ENCODE measurements at places on chromosomes 2 and 18.

DNA sequence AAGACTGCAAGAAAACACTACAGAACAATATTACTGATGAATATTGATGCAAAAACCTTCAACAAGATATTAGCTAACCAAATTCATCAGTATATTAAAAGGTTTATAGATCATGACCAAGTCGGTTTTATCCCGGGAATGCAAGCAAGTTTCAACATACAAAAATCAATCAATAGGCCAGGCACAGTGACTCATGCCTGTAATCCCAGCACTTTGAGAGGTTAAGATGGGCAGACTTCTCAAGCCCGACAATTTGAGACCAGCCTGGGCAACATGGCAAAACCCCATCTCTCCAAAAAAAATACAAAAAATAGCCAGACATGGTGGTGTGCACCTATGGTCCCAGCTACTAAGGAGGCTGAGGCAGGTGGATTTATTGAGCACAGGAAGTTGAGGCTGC lies 82.9 kb downstream of the FSIP2 start:
- DNase-seq: no peak

GRCh38 chr2:38522754-38523349 lies 79.9 kb downstream of the HNRNPLL start:
- DNase-seq: no peak

- no peak for DNase-seq
Measured at GRCh38 chr2:199973703-199974102, 18.3 kb downstream of the MAIP1 start.

DNA sequence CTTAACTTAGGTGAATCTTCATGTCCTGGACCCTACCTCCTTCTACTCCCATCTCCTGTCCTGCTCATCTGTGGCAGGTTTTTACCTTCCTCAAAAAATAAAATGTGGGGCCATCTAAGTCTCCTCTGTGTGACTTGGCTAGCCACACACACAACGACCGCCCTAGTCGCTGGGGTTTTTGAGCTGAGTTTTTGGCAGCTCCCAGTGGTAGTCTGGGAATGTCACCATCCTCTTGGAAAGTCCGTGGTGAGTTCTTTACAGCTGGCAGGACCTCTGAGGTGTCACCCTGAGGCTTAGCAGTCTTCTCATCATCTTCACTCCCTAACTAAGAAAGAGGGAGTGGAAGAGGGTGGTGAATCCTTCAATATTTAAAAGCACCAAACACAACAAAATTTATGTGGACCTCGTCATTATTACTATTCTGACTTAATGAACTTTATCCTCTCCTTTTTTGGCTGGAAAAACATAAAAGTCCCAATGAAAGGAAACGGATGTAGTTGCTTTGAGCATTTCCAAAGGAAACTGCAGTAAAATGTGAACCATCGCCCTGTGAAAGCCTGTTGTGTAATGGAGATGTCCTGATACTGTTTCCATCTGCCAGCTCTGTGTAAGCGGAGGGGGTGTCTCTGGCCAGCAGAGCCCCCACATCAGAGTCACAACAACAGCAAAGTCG lies 78.6 kb downstream of the VAPA start:
- DNase-seq: no peak

GRCh38 chr2:46650556-46651001 lies 171.2 kb downstream of the TMEM247 start:
- peak; percentile 49 for DNase-seq

DNA sequence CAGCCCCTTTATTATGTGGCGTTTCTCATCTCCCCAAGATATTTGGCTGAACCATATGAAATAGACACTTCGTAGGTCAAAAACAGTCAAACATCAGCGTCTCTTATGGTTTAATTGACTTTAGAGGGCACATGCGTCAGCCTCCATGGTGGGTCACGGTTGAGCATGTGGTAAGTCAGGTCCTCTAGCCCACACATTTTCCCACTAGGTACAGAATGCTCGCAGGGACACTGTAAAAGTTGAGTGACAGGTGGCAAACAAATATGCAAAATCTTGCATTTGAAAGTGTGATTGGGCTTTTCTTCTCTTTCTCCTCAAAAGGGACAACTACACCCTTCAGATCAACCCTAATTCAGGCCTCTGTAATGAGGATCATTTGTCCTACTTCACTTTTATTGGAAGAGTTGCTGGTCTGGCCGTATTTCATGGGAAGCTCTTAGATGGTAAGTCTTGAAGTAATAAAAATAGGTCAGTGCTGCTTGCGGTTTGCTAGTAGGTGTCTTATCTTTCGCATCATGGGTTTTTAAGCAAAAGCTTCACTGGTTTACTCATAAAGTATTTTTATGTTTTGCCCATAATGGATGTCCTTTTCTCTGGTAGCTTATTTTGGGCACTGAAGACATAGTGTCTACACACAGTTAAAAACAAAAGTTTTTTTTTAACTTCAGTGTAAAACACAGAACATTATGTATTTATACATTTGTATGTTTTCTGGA lies 261.3 kb downstream of the ALPK2 start:
- DNase-seq: no peak

DNA sequence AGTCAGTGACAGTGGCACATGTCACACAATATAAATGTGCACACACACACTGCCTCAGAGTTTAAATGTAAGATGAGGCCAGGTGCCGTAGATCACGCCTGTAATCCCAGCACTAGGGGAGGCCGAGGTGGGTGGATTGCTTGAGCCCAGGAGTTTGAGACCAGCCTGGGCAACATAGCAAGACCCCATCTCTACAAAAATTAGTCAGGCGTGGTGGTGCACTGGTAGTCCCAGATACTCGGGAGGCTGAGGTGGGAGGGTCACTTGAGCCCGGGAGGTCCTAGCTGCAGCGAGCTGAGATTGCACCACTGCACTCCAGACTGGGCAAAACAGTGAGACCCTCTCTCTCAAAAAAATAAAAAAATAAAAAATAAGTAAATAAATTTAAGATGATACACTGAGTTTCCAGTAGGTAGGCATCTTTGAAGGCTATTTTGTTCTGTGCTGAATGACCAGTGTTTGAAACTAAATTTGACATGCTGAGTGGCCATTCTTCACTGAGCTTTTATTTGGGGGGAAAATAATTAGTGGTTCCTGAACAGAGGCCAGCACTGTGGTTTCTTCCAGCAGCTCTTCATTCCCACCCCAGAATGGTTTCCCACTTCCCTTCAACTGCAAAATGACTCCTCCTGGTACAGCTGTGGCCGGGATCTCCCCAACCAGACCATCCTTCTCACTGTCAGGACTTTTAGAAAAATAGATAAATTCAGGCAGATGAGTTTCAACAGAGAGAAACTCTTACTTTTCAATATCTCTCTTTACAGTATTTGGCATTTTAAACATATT lies 44.9 kb downstream of the PSMG2 start:
- DNase-seq: no peak

- DNase-seq: no peak
Measured at GRCh38 chr2:236193026-236193425, 24.8 kb upstream of the GBX2 start.

- no peak for DNase-seq
Measured at GRCh38 chr2:114192362-114192761, 250.1 kb upstream of the DPP10 start.

DNA sequence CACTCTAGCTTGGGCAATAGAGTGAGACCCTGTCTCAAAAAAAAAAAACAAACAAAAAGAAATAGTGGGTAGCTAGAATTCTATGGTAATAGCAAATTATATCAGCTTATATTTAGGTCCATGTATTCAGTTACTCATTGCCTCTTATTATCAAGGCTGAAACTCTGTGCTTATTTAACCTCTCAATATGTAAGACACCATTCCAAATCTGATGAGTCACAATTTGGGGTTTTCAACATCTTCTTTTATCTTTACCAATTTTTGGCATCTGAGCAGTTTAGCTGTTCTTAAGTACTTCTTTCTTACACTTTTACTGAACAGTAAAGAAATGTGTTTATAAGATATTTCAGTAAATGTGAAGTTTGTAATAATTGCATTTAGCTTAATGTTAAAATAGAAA lies 69.3 kb downstream of the TTC27 start:
- DNase-seq: no peak

- no peak for DNase-seq
Measured at GRCh38 chr2:112004253-112004645, 50.8 kb upstream of the TMEM87B start.

- no peak for DNase-seq
Measured at GRCh38 chr2:3463944-3464343, 55.4 kb downstream of the ADI1 start.

- no peak for DNase-seq
Measured at GRCh38 chr18:53795610-53796009, 428.9 kb downstream of the MBD2 start.

All from cerebellar nuclear complex (tissue), 1 donor.